ENCODE measurements at places on chromosomes 1 and 21.

GRCh38 chr1:160626509-160627342 lies 20.1 kb downstream of the SLAMF1 start:
- peak; percentile 83 for DNase-seq

DNA sequence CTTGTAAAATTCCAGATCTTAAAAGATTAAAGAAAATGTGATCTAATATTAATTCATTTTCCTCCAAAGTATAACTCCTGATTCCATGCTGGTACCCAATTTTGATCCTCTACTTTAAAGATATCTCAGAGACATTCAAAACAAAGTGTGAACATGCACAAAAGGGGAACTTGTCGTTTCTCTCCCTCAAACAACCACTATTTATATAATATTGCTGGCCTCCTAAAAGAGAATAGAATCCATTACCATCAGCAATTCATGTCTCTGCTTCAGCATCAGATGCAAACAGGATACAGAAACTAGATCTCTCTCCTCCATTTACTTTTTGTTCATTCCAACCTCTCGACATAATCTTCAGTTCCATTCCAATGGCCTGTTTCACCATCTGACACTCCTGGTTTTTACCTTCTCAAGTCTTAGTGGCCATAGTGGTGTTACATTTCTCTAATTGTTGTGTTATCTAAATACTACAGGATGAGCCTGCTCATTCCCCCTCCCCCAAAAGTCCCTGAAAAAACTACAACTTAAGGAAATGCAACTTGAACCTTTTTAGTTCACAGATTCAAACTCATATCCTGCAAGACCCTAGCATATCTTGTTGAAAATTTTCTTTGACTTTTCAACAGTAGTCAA lies 4.1 kb downstream of the NRIP1 start:
- DNase-seq = no peak

- DNase-seq = no peak
These were observed 87.0 kb downstream of the GPR52 start for GRCh38 chr1:174534789-174535188.

- DNase-seq = no peak
These were observed 59.1 kb upstream of the SEC16B start for GRCh38 chr1:178028841-178029481.

DNA sequence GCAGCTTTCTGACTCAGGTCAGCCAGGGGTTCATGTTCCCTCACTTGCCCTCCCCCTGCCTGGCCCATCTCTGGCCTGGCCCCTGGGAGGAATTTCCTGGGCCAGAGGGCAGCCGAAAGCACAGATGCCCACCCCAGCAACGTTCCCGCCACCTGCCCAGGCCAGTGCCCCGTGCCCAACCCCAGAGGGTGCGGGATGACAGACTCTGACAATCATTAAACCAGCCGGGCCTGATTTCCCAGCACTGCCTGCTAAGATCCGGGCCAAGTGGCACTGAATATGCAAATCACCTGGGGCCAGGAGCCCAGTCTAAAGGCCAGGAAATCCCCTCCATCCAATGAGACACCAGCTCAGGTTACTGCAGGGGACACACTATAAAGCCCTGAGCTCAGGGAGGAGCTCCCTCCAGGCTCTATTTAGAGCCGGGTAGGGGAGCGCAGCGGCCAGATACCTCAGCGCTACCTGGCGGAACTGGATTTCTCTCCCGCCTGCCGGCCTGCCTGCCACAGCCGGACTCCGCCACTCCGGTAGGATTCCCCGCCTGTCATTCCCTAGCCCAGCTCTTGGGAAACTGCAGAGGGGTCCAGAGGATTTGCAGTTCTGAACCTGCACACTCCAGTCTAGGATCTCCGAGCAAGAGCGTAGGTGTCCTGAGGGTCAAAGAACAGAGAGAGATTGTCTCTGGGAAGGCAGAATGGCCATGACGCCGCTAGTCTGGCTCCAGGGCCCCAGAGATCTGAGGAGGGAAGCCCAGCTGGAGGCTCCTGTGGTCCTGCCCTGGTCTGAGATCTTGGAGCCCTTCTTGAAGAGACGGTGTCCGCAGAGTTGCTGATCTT lies at the start of gene ELF3:
Gene ELF3 (plus strand): TSS at position 408 of the 836 bp plus-strand sequence. CDS start 550 bp downstream, outside the sequence.
- DNase-seq = no peak

DNA sequence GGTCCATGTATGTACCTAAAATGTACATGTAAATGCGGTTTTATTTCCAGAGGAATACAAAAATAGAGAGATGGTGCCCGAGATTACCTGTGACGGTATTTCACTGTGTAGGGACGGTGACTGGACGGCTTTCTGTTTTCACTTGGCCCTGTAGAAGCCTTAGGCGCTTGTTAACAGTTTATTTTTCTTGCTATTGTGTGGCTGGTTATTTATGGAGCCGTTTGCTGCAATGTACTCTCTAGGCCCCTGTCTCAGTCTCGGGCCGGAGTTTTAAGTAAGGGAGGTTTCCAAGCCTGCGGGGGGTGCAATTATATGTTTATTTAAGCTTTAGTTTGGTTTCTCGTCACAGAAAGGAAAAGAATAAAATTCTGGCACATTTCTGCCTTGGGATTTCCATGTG lies 413 bp downstream of the EFCAB7 start:
- no peak for DNase-seq

- DNase-seq = no peak
These were observed 158.3 kb downstream of the TOMM20 start for GRCh38 chr1:234970401-234970730.

DNA sequence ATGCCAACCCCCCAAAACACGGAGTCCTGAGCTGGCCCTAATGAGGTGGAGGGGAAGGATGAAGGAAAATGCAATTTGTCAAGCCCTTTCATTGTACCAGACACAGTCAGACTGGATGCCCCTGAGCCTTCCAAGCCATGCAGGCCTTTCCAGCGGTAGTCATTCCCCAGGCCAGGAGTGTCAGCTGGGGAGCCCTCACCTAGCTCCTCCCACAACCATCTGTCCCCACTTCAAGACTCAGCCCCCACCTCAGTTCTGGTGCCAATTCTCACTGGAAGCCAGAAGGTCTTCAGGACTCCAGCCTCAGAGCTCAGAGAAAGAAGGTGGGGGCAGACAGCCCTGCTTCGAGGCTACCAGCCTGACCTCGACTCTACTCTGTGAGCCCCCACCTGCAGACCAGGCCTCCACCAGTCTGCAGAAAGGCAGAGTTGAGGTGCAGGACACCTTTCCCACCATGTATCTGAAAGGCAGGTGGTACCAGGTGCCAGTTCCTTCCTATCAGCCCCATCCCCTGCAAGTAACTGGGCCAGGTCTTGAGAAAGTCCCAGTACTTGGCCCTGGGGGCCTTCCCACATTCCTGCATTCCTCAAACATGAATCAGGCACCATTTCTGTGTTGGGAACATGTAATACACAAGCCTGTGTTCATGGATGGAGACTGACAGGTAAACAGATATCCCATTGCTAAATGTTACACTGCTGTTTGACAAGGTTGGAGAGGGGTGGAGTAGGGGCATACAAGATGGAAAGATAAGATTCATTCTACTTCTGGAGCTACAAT lies 180.6 kb upstream of the EDN2 start:
- no peak for DNase-seq

DNA sequence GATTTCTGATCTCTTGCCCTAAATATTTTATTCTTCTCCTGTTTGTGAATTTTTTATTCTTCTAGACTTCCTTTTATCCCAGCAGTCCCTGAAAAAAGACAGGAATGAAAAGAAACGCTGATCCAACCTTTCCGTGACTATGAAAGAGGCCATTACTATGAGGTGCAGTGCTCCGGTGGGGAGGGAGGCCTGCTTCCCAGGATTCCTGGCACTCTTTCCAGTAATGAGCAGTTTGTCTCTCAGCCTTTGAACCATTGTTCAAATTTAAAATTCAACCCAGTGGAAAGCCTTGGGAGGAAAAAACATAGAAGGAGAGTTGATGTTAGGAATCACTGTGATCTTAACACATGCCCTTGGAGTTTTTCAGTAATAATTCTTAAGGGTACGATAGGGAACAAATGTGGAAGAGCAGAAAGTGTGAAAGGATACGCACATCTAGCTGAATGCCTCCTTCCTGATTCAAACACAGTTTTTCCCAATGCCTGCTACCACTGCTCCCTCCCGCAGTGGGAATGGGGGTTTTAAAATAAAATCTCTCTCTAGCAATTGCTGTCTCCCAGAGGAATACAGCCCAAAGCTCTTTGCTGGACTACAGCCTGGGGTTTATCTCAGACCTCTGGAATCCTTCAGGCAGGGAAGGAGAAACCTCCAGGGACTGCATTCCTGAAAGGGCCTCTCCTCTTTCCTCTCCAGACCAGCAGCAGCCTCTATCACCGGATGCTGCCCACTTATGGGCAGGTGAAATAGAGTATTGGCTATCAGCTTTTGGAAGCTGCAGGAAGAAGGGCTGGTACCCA lies 6.1 kb downstream of the IER5 start:
- DNase-seq = no peak

- no peak for DNase-seq
These were observed 72.0 kb downstream of the ST6GALNAC5 start for GRCh38 chr1:76939050-76939816.

- peak; percentile 14 for DNase-seq
These were observed 61.2 kb upstream of the MCOLN3 start for GRCh38 chr1:85109475-85109874.

- DNase-seq = no peak
These were observed 42.7 kb upstream of the FASLG start for GRCh38 chr1:172616195-172616594.

DNA sequence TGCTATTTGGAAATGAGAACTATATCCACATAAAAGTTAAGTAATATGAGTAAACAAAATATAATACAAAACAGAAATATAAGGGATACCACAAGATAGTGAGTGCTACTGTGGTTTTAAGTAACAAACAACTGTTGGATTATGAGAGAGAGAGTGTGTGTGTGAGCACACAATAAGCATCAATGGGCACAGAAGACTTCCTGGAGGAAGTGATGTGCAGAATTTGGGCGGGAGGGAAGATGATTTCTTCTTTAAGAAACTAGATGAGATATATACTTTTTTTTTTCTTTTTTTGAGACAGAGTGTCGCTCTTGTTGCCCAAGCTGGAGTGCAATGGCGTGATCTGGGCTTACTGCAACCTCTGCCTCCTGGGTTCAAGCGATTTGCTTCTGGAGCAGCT lies 7.9 kb upstream of the IER5 start:
- DNase-seq = no peak

DNA sequence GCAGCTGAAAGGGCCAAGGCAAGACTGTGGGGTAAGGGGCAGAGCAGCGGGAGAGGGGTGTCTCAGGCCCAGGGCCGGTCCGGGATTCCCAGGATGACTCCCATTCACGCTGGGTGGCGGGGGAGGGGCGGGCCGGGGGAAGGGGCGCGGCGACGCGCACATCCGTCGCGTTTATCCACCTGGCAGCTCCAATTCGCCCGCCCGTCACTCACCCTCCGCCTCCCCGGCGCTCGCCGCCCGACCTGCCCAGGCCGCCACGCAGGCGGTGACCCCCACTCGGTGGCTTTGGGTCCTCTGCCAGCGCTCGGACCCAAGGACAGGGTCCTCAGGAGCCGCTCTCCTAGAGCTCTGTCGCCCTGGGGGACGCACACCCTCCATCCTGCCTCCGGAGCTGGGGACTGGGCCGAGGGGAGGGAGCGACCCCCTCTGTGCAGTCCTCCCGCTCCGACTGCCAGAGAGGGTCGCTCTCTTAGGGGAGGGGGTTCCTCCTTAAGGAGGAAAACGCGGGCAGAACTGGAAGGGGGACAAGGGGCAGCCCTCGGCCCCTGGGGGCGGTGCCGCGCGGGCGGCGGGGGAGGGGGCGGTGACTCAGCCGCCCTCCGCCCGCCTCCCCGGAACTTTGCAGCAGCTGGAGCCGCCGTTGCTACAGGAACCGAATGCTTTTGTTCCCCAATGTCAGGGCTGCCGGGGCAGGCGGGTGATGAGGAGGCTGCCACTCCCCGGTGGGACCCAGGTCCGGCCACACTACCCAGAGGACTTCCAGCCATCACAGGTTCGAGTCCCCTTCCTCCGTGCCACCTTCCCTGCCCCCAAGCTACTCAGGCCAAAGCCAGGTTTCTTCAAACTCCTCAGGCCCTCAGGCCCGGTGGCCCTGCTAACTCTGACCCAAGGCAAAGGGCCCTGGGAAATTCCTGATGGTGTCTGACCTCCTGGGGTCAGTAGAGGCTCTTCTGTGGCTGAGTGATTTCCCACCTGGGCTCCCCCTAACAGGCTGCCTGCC lies 3.4 kb downstream of the ADGRB2 start:
- DNase-seq = peak; percentile 41

DNA sequence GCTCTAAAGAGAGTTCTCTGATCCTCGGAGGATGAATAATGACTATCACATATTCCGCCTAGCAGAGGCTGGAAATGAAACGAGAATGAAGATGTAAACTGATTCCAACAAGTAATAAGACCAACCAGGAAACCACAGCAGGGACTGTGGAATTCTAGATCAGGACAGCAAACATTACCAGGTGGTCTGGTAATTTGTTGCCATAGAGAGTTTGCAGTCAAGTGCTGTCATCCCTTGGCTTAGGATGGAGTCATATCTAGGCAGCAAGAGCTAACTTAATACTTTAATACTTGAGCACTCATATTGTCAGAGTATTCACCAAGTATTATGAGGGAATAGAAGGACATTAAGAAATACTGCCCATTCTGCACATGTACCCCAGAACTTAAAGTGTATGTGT lies 45.1 kb upstream of the MUTYH start:
- no peak for DNase-seq

DNA sequence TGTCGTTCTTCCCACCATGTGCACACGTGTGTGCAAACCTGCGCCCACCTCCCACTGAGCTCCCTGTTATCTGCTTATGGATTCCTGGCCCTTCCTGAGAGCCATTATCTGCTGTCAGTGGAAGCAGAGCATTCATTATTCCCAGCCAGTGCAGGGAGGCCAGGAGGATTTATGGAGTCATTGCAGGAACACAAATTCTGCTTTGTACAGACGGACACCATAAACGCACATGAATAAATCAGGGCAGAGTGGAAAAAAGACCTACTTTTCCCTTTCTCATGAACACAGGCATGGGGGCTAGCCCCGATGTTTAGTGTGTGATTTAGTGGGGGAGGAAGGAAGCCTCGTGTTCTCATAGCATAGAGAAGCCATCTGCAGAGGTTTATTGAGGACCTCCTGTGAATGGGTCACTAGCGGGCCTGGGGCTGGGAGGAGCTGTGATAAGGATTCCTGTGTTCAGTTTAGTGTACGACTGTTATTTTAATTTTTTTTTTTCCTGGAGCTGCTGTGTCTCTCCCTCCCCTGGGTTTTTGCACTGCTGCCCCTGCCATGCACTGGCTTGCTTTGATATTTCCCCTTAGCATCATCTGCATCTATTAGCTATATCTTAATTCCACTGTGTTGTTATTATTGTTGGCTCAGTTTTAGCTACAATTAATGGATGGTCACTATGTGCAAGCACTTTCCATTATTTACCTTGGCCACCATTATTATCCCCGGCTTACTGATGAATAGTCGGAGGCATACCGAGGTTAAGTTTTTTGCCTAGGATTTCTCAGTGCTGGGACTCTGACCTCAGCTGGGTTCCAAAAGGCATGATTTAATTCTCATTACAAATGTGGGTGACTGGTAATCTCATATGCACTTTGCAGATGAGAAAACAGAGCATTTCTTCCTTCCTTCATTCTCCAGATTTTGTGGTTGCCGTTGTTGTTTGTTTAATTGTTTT lies 33.0 kb downstream of the HUNK start:
- DNase-seq = no peak

GRCh38 chr1:197924516-197925123 lies 7.4 kb downstream of the LHX9 start:
- DNase-seq = peak; percentile 51

- no peak for DNase-seq
These were observed 199.3 kb downstream of the TOMM20 start for GRCh38 chr1:234929369-234929768.

- DNase-seq = peak; percentile 3
These were observed 83.2 kb downstream of the APP start for GRCh38 chr21:26087223-26087918.

GRCh38 chr1:98296681-98297080 lies 364.8 kb upstream of the SNX7 start:
- DNase-seq = no peak
